ACHN (cell line): ENCODE measurements at places on chromosomes 2 and 18.

GRCh38 chr2:165634282-165634681 is 159.8 kb downstream of the GALNT3 start:
- DNase-seq: no peak

GRCh38 chr2:197710424-197711042 is 5.4 kb downstream of the MARS2 start:
- no peak for DNase-seq

DNA sequence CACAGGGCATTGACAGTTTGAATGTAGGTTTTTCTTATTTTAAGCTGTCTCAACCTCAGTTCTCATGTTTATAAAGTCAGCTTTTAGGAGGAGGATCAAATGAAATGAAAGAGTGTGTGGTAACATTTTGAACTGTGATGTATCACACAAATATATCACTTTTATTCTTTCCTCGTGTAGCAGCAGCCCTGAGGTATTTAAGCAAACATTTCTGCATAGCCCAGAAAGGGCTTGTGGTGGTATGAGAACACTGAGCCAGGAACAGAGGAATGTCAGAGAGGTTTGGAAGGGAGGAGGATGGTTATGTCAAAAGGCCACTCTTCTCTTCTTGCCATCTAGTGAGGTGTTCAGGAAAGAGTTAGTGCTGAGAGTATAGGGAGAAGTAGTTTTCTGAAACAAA is 150.2 kb downstream of the PARD3B start:
- DNase-seq: no peak

- no peak for DNase-seq
Observed at GRCh38 chr2:77104554-77104953, 417.6 kb downstream of the LRRTM4 start.

GRCh38 chr2:208573569-208573968 is 167.0 kb downstream of the PTH2R start:
- DNase-seq: no peak

GRCh38 chr2:215531284-215531683 is 95.4 kb upstream of the FN1 start:
- no peak for DNase-seq

- no peak for DNase-seq
Observed at GRCh38 chr18:10213526-10213925, 240.9 kb upstream of the APCDD1 start.

GRCh38 chr2:150733051-150733618 is 245.7 kb upstream of the RND3 start:
- no peak for DNase-seq

GRCh38 chr2:10075571-10076209 is 4.5 kb downstream of the CYS1 start:
- DNase-seq: no peak

- DNase-seq: no peak
Observed at GRCh38 chr18:7532942-7533341, 34.2 kb upstream of the PTPRM start.
